Left lung (tissue), 14 donors: ENCODE measurements at places on chromosomes 7 and 10.

- DNase-seq, result no peak
Observed at GRCh38 chr7:104859754-104860426, 154.1 kb upstream of the KMT2E start.

- no peak for DNase-seq
Observed at GRCh38 chr7:125059861-125060456, 130.3 kb upstream of the POT1 start.

GRCh38 chr10:77801474-77802161 lies 124.9 kb downstream of the DLG5 start:
- DNase-seq, result no peak

DNA sequence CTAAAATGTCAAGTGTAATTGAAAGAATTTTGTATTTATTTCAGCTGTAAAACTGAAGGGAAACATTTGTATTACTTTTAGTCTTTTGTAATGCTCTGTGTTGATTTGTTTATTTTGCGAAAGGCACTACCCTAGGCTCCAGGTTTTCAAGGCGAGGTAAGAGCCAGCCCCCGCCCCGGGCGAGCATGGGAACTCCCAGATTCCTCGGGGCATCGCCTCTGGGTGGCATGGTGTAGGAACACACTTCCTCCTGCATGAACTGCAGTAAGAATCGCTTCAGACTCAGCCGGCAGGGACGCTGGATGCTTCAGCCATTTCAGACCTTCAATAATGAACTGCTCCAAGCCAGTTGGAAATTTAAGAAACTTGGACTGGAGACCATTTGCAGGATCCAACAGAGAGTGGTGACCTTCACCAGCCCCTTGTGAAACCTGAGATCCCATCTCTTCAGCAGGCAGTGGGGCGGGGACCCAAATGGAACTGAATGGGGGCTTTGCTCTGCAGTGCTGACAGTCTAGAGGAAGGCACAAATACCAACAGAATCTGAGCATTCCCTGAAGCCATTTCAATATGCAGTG lies 544.3 kb upstream of the MGMT start:
- DNase-seq, result no peak

DNA sequence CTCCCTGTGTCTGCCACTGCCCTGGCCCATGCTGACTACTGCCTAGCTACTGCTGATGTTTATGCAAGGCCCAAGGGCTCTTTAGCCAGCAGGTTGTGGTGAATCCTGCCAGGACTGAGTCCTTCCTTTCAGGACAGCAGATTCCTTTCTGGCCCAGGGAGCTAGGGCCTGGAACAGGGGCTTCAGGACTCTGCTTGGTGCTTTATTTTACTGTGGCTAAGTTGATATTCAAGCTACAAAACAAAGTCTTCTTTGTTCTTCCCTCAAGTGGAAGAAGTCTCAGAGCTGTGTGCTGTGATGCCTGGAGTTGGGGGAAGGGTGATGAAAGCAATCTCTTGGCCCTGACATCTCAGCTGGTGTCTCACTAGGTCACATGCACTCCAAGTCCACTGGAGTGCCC lies 66.2 kb upstream of the NME8 start:
- DNase-seq, result no peak

DNA sequence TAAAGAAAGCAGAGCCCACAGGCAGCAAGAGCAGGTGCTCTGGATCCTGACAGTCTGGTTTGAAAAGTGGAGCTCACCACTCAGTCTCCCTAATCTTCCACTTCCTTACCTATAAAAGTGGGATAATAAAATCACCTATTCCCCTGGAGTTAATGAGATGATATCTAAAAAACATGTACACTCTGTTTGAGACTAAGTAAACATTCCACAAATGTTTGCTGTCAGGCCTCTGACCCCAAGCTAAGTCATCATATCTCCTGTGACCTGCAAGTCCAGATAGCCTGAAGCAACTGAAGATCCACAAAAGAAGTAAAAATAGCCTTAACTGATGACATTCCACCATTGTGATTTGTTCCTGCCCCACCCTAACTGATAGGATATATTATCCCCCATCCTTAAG lies 1324.5 kb downstream of the XPNPEP1 start:
- no peak for DNase-seq

- DNase-seq, result no peak
Observed at GRCh38 chr7:139700505-139701235, 77.1 kb downstream of the HIPK2 start.

DNA sequence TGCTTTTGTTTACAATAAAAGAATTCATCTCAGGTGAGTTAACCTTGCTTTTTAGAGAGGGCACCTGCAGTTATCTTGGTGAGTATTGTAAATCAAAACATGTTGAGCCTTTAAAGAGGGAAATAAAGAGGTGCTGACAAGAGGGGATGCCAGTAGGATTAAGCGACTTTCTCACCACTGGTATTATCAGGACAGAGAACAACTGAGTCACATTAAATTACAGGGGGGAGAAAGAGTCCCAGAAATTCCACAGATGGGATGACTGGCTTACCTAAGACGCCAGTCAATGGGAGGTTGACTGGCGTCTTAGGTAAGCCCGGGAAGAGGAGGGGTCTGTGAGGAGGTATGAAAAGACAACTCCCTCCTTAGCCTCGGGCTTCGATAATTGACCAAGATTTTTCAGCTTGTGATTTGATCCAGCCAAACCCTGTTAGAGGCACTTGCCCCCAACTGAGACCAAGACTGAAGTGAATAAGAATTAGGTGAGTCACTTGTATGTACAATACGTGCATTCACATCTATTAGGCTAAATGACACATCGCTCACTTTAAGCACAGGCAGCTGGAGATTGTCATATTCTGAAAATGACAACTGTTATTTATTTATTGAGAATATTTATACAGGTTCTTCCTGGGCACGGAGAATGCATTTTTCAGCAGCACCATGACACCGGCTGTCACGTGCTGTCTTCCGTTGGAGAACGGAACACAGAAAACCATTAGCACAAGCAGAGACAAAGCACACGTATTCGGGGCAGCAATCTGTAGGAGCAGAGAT lies 117.6 kb downstream of the SEM1 start:
- no peak for DNase-seq

- DNase-seq, result no peak
Observed at GRCh38 chr10:121413951-121414350, 184.3 kb downstream of the FGFR2 start.

DNA sequence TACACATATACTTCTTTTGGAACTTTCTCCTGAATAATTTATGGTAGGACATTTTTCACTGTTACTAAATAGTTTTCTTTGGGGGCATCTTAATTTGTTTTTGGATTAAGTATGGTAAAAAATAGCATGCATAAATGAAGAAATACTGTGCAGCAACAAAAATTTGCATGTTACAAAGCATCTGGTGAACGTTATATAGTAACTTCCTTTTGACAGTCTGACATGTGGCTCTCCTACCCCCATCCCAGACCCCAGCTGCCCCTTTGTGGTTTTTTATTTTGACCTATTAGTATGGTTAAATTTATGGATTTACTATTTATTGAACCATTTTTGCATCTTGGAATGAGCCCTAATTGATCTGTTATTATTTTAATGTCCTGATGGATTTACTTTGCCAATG lies 9.9 kb downstream of the TASOR2 start:
- DNase-seq, result no peak

- no peak for DNase-seq
Observed at GRCh38 chr7:90919816-90920215, 323.7 kb downstream of the CDK14 start.

DNA sequence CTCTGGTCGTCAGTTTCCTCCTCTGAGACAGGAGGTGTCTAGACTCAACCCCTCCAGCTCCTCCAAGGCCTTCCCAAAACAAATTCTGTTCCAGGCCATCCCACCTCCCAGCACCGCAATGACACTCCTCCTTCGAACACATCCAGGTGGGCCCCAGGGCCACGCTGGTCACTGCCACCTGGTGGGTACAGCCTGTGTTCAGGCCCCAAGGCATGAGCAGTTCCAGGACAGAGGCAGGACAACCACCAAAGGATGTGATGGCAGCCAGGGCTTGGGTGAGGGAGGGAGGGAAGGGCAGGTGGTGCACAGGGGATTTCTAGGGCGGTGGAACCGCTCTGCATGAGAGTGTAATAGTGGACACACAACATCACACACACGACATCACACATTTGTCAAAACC lies 76.5 kb downstream of the PRKAG2 start:
- DNase-seq, result no peak

GRCh38 chr7:106138776-106139175 lies 26.7 kb upstream of the SYPL1 start:
- DNase-seq, result no peak

DNA sequence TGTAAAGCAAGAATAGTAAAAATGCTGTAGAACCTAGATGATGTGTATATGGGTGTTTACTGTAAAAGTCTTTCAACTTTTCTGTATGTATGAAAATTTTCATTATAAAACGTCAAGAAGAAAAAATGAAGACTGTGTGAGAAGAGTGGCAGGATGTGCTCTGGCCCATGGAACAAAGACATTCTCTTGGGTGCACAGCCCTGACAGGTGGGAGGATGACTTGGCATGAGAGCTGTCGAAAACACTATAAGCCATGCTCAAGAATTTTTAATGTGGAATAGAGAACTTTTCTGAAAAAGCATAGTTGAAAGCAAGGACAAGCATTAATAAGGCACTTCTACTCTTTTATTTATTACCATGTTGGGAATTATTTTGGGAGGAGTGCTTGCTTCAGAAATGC lies 184.1 kb upstream of the PRR15 start:
- DNase-seq, result no peak

GRCh38 chr10:79053081-79053434 lies 15.7 kb upstream of the ZMIZ1 start:
- no peak for DNase-seq

GRCh38 chr7:75655536-75655935 lies 83.2 kb downstream of the HIP1 start:
- no peak for DNase-seq

DNA sequence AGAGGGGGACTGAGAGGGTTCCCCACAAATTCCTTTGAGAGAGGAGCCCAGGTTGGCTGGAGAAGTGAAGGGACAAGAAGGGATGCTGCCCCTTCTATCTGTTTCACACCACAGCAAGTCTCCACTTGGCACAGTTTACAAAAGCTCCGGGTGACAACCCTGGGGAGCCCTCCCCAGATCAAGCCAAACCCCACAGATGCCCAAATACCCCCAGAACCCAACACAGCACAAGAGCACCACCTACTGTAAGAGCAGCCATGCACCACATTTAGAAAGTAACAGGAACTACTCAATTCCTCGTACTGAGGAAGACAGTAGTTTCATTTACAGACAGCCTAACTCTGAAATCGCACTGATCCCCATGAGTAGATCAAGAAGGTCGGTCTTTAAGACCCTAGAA lies 67.8 kb upstream of the ATP6V0A4 start:
- DNase-seq, result no peak

DNA sequence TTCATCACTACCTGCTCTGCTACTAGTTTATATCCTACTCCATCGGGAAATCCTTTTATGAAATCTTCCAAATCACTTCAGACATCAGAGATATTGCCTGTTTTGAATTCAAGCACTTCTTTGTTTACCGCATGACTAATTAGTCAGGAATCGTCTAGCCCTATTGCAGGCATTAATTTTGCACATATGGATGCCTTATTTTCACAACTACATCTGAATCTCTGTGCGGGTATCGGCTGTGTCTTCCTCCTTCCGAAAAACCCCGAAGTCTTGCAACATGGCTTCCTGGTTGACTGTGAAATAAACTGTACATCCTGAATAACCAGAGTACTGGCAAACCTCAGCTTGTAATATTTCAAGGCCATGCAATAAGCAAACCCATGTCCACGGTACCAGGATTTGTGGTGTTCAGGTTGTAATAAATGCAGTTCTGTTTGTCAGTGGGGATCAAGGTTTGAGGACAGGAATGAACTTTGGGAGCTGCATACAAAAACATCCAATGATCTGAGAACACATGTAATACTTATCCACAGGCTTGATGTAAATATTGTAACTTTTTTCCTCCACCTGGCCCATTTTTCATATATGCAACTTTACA lies 642.1 kb downstream of the PARD3 start:
- DNase-seq, result no peak

- no peak for DNase-seq
Observed at GRCh38 chr7:134463751-134464150, 4.9 kb upstream of the AKR1B1 start.

GRCh38 chr7:48617993-48618392 lies 306.4 kb upstream of the CDC14C start:
- DNase-seq, result no peak

DNA sequence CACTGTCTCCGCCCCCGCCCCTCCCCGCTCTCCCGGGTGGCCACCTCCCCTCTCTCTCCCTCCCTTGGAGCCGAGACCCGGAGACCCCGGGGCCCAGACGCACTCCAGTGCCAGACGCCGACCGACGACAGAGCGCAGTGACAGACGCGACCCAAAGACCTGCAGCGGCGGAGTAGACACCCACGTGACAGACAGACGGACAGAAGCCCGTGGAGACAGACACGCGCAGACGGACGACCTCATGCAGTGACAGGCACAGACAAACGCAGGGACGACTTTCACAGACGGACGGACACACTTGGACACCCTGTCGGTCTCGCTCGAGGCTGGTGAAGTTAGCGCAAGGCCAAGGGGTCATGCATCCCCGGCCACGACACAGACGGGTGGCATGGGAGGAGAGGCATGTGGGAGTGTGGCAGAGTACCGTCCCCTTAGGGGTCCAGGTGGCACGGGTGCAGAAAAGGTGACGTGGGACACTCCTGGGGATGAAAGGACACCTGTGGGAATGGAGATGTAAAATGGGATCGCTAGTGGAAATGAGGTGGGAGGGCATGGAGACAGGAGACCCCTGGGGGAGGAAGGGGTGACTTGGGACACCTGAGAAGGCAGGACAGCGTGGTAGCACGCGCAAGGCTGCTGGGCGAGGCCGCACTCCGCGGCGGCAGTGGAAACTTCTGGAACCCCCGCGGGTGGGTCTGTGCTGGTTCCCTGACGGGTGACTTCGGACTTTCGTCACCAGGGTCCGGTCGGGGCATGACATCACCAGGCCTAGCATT lies 456 bp upstream of the ACHE start:
- peak; percentile 78 for DNase-seq

- DNase-seq, result no peak
Observed at GRCh38 chr7:291373-292092, 1.6 kb downstream of the FOXL3 start.

- no peak for DNase-seq
Observed at GRCh38 chr10:87593702-87594101, 66.0 kb upstream of the PAPSS2 start.

DNA sequence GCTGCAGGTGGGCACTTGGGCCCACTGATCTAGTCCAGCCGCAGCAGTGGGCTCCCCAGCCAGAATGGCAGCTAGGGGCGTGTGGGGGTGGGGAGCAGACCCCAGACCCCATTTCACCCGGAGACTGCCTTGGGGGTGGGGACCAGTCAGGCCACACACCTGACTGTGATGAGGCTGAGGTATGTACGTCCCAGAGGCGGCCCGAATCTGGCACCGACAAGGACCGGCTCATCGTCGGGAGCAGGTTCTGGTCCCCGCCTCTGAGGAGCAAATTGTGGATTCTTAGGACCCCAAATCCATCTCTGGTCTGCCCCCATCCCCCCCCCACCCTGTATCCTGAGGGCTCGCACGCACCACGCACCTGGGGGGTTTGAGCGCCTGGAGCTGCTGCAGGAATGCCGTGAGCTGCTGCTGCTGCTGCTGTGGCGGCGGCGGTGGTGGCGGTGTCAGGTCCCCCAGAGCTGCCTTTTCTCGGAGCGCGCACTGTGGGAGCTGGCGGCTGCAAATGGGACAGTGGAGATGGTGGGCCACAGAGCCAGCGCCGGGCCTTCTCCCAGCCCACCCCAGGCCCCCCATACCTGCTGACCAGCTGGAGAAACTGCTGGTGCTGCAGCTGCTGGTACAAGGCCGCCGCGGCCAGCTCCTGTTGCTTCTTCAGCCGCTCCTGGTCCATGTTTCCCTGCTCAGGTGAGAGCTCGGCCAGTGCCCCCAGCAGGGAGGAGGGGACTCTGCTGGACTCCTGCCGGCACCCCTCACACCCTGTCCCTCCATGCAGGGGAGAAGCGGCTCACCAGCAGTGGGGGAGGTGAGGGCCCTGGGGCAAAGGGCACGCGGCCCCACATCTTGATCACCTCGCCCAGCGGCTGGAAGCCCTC lies 10.2 kb downstream of the GIGYF1 start:
- no peak for DNase-seq
